HuH-7.5 (cell line): ENCODE measurements at places on chromosomes 6 and 20.

GRCh38 chr6:3779574-3779849 lies 28.0 kb upstream of the PXDC1 start:
- no peak for DNase-seq

DNA sequence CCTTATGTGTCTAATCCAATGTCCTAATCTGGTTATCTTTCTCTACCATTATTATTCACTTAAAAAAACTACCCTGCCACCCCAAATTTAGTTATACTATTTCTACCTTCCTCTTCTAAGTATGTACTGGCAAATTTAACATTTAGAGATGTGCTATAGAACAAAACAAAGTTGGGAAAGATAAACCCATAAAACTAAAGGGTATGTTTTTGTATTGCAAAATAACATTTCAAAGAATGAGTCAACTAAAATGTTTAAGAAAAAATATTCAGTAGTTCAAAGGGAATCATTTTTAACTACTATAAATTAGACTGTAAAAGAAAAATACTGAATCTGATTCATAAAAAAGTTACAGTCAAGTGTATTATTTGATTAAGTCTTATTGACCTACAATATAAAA lies 103.0 kb downstream of the LMBRD1 start:
- no peak for DNase-seq

DNA sequence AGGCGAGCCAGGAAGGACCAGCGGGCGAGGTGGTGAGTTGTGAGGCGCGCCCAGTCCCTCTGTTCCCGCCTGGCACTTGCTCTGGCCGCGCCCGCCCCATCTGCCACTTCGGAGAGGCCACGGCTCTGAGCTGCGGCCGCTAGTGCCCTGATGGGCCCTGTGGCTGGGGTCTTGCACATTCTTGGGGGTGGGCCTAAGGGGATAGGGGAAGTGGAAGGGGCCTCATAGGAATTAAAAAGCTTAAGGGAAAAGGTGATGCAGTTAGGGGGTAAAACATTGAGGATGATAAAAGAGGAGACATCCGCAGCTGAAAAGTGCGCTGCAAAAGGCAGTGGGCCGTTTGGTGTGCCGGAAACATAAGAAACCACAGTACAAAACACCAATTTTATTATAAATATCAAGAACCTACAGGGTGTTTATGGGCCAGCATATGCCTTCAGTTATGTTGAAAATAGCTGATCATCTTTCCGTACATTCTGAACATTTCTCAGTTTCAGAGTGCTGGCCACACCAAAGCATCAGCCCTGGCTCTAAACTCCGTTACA lies 1.1 kb upstream of the PSMB8 start:
- no peak for DNase-seq

- DNase-seq: no peak
Measured at GRCh38 chr20:62149532-62150309, 6.2 kb downstream of the SS18L1 start.

GRCh38 chr6:136750696-136751521 lies 41.4 kb downstream of the MAP3K5 start:
- no peak for DNase-seq

GRCh38 chr20:9330151-9330550 lies 184.2 kb upstream of the LAMP5 start:
- DNase-seq: no peak

DNA sequence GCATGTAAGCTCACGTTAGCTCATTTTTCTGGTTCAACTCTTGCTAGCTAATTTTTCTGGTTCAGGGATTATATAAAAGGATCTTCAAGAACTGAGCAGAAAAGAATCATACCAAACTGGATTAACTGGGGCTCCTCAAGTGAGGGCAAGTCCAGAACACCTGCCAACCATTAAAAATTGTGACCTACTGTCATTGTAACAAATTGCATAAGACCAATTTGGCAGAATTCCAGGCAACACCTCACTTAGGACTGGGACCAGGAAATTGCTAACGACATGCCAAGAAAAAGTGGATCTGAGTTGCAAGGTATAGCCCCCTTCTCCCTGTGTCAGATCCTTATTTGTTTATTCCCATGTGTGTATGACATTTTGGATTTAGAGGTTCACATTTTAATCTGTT lies 216.6 kb downstream of the HIVEP2 start:
- DNase-seq: no peak

DNA sequence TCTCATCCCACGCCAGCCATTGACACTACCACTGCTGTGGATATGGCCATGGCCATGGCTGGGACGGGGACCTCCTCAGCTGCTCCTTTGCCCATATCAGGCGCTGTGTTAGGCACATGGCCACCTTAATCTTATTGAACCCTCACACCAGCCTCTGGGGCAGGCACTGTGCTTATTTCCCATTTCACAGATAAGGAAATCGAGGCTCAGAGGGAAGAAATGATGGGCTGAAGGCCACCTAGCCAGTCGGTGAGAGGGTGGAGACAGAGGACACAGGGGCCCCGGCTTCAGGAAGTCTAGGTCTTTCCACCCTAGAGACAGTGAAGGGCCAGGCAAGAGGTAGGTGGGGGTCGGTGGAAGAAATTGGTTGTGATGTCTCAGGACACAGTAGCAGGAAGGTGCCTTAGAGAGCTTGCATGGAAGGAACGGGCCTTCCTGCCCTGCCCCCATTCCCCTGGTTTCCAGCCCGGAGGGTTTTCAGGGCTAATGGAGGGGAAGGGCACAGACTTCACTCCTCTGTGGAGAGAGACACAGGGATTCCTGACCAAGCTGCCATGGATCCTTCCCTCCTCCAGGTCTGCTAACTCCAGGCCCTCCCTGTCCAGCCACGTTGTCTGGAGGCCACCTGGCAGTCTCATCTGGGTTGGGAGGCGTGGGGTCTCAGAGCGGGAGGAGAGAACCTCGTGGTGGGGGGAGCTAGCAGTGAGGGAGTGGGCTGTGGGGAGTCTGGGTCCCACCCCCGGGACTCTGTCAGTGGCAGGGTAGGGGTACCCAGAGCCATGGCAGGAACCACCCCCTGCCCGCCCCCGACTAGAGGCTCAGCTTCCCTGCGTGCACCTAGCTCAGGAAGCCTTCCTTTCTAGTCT lies 120.4 kb downstream of the VEGFA start:
- no peak for DNase-seq

GRCh38 chr20:14643556-14643955 lies 306.1 kb upstream of the FLRT3 start:
- DNase-seq: no peak
